NCI-H1417 treated with DMSO at 0.1 percent for 48 hours (cell line): ENCODE measurements at places on chromosomes 3 and 15.

DNA sequence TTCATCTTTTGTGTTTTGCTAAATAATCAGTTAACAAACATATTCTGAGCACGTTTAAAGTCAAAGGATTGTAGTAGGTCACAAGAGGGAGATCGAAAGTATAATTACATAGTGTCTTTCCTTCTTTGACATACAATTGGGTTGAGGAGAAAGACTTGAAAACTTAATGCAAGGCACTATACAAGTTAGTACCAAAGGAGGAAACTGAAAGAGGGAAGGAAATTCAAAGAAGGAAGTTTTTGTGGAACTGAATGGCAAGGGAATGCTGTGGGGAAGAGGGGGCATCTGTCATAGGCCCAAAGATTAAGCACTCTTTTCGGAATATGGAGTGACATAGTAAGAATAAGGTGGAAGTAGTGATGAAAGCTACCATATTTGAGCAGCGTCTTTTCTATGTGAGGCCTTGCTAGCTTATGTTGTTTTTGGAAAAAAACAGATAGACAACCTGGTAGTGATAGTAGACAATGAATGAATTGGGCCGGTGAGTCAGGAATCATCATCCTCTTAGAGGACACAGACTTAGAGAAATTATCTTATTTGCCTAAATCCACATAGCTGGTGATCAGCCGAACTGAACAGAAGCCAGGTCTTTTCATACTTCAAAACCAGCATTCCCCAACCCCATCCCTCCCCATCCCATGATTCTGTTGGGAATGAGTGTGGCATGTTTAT lies 10.2 kb downstream of the MBNL1 start:
- DNase-seq: no peak

GRCh38 chr3:163548015-163548414 lies 1530.3 kb downstream of the SI start:
- no peak for DNase-seq

DNA sequence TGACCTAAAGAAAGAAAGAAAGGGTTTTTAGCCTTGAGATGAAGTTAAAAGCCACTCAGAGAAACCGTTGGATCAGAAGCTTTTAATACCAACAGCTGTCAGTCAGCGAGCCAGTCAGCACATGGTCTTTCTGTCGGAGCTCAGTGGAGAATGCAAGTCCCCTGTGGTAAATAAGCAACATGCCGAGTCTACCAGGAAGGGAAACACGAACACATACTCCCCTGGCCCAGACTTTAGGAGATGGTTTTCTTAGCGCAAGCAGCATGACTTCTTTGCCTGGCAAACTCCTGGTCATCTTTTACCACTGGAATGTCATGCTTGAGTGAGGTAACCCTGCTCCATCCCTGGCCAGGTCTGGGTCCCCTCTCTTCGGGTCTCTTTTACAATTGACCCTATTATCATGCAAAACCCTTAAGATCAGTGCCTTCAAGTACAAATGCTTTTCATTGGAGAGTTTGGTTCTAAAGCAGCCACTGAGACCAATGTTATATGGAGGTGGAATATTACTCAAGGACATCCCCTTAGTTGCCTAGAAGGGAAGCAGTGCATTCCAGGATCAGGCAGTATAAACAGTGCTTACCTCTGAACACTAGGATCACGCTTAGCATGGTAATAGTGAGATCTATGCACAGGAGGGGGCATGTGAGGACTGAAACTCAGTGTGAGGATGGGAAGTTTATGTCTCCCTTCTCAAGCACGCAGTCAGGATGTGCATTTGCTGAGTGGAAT lies 28.2 kb downstream of the SLCO3A1 start:
- no peak for DNase-seq

DNA sequence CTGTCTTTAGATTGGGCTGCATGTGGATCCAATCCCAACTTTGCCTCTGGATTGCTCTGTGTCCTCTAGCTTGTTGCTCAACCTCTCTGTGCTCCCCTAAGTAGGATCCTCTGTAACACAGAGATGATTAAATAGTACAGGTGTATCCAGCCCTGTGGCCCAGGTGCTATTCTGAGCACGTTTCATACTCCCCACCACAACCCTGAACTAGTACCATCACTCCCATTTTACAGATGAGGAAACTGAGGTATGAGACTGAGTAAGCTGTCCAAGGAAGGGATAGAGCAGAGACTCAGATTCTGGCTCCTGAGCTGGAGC lies 7.2 kb downstream of the ISG20 start:
- DNase-seq: no peak

- DNase-seq: no peak
Observed at GRCh38 chr3:66481071-66482017, 19.5 kb downstream of the LRIG1 start.

GRCh38 chr15:67022587-67023105 lies 42.8 kb upstream of the SMAD3 start:
- DNase-seq: no peak

DNA sequence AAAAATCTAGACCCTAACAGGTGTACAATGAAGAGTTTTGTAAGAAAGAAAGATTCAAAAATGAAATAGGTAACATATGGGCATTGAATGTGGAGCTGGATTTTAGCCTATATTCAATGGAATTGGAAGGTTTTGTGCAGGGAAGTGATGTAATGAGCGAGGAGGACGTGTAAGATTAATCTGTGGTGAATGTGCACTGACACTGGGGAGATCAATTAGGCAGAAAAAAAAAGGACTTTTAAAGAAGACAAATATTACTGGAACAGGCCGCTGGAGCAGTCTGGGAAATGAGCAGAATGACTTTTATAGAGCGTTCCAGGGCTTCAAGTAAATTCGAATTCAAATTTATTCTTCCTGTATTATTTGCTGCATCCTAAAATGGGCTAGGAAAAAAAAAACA lies 55.2 kb downstream of the PDIA5 start:
- DNase-seq: no peak

GRCh38 chr15:40407330-40407990 lies 1.9 kb downstream of the IVD start:
- DNase-seq: no peak

- no peak for DNase-seq
Observed at GRCh38 chr3:112635674-112636073, 5.3 kb downstream of the CCDC80 start.

GRCh38 chr3:107884719-107885460 lies 205.9 kb downstream of the CD47 start:
- no peak for DNase-seq

DNA sequence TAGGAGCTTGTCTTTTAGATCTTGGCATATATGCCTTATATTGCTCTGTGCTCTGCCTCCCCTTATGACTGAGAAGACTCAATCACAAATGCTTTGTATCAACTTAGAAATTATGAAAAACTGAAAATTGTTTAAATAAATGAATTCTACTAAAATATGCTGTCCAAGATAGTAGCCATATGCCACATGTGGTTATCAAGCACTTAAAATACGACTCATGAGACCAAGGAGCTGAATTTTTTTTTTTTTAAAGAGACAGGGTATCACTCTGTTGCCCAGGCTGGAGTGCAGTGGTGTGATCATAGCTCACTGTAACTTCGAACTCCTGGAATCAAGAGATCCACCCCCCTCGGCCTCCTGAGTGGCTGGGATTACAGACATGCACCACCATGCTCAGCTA lies 118.3 kb downstream of the RFTN1 start:
- DNase-seq: no peak

- no peak for DNase-seq
Observed at GRCh38 chr3:24628523-24629258, 134.0 kb upstream of the THRB start.
